NCI-H524 treated with DMSO at 0.1 percent for 48 hours (cell line): ENCODE measurements at places on chromosomes 5 and 9.
A peak's percentile ranks its signal among the peaks of the same experiment; 100 is the strongest.

DNA sequence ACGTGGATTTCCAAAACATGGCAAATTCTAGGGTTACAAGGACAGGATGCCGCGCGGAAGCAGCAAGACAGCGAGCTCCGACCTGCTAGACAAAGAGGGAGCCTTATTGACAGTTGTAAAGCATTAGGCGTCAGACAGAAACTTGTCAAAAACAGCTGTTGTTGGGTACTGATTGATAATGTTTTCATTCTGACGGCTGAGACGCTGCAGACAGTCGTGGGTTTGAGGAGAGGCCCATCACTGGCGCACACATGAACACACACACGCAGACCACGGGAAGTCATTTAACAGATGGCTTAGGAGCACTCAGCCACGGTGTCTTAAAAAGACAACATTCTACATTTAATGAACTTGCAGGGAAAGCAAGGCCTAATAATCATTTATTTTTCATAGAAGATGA is 324.0 kb downstream of the NDUFS4 start:
- DNase-seq = no peak

DNA sequence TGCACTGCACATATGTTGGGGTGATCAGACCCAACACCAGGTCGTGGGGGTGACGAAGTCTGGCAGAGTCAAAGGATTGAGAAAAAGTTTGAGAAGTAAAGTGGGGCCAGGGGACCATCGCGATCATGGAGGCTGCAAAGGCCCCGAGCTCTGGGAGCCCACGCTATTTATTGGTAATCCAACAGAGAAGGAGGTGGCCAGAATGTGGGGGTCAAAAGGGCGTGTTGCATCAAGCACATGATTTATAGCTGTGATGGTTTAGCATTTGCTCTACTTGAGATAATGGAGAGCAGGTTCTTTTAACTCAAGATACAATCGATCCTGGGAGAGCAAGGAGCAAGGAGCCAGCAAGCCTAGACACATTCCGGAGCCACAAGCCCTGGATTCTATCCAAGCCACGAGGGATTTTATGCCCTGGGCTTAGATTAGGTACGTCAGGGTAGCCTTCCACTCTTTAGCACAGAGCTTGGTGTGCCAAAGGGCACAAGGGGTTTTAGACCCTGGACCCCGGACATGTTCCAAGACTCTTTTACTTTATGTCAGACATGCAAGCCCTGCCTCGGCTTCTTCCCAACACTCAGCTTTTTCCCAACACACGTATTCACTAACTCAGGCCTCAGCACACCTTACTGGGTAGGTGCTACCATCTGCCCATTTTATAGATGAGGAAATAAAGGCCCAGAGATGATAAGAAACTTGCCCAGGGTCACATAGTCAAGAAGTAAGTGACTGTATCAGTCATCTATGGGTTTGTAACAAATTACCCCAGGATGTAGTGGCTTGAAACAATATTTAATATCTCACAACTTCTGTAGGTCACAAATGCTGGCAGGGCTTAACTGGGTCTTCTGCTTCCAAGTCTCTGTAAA is 39.5 kb downstream of the NSUN2 start:
- no peak for DNase-seq

- no peak for DNase-seq
Observed at GRCh38 chr9:135289081-135289491, 190.5 kb upstream of the PPP1R26 start.

GRCh38 chr5:142897328-142897727 is 127.2 kb downstream of the ARHGAP26 start:
- no peak for DNase-seq

DNA sequence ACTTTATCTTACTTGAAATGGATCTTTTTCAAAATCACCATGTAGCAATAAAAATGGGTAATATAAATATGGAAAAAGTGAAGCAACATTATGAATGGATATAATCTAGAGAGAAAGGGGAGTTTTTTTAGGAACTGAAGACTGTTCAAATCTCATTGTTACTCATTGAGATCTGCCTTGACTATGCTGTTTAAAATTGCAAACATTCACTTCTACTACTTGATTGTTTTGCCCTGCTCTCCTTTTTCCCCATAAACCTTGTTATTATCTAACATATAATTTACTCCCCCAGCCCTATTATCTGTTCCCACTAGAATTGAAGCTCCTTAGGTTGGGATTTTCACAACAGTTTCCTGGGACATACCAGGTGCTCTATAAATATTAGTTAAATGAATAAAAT is 22.0 kb downstream of the PAM start:
- no peak for DNase-seq

- no peak for DNase-seq
Observed at GRCh38 chr5:13866792-13867191, 77.7 kb downstream of the DNAH5 start.

DNA sequence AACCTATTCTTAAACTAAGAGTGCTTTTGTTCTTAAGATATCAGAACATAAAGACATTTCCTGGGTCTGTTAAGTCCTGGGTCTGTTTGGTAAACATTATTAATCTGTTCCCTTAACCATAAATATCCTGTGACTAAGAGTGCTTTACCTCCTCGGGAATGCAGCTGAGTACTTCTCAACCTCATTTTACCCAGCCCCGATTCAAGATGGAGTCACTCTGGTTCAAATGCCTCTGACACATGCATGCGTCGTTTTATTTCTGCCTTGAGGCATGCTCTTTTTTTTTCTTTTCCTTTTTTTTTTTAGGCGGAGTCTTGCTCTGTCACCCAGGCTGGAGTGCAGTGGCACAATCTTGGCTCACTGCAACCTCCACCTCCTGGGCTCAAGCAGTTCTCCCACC is 39.8 kb upstream of the FBXL17 start:
- no peak for DNase-seq

GRCh38 chr5:142974409-142974808 is 204.2 kb downstream of the ARHGAP26 start:
- DNase-seq = no peak

DNA sequence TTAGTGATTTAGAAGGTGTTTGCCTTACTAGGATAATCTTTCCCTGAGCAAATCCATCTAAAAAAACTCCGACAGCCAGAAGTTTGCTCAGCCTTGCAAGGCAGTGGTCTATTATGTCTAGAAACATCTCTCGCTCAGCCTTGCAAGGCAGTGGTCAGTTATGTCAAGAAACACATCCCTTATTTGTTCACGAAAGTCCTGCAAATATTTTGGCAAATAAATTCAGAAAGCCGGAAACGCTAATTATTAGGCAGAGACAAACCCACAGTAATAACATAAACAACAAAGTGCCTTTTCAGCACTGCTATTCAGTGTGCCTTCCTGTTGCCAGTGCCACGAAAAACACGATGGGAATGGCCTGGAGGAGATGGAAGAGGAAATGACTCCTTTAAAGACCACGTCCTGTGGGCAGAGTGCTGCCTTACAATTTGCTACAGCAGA is 184.5 kb downstream of the GNAQ start:
- DNase-seq = no peak

DNA sequence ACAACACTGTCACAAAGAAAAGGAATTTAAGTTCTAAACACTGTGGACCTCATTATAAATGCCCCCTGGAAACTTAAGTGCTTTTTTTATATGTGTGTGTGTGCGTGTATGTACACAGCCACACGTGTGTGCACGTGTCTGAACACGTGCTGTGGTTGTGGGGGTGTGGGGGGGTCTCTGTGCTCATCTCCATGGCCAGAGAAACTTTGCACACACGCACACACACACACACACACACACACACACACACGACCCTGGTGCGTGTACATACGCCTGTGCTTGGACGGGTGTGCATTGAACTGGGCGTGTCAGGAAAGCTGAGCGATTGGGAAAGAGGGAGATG is 27.9 kb downstream of the AMBP start:
- no peak for DNase-seq

GRCh38 chr9:19149230-19149629 is 21.9 kb upstream of the PLIN2 start:
- no peak for DNase-seq

DNA sequence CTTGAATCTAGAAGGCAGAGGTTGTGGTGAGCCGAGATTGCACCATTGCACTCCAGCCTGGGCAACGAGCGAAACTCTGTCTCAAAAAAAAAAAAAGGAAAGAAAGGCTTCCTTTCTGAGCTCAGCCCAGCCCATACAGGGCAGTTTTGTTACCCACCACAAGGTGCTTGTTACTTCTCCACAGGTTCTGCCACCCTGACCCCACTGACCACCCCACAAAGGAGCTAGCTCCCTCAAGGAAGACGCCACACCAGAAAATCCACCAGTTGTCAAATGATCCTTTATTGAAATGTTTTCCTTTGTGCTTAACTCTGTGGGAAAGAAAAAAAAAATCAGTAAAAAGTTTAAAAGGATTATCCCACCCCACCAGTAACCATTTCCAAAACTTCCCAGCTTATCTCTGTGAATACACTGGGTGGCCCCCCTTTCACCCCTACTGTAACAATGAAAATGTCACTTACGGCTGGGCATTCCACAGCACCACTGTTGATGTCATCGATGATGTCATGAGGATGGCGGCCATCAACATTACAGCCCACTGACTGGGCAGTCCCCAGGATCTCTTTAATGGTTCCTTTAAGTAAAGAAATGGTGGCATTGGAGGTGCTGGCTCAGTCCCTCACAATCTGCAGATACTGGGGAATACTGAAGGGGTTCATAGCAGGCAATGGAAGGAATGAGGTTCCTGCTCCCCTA is 3.6 kb downstream of the RPL12 start:
- DNase-seq = no peak

- no peak for DNase-seq
Observed at GRCh38 chr9:98381311-98382103, 126.1 kb upstream of the TBC1D2 start.

DNA sequence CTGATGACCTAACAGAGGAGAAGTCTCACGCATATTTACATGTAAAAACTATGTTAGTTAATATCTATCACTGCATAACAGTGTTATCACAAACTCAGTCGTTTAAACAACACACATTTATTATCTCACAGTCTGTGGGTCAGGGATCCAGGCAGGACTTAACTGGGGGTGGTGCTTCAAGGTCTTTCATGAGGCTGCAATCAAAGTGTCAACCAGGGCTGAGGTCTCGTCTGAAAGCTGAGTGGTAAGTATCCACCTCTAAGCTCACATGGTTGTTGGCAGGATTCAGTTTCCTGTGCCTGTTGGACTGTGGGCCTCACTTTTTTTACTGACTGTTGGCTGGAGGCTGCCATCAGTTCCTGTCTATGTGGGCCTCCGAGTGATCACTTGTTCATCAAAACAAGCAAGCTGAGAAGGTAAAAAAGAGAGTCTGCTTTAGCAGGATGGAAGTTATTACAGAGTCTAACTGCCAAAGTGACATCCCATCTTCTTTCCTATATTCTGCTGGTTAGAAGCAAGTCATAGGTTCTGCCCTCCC is 188.6 kb downstream of the CARTPT start:
- DNase-seq = no peak

GRCh38 chr5:178551059-178551458 is 39.1 kb downstream of the COL23A1 start:
- no peak for DNase-seq

DNA sequence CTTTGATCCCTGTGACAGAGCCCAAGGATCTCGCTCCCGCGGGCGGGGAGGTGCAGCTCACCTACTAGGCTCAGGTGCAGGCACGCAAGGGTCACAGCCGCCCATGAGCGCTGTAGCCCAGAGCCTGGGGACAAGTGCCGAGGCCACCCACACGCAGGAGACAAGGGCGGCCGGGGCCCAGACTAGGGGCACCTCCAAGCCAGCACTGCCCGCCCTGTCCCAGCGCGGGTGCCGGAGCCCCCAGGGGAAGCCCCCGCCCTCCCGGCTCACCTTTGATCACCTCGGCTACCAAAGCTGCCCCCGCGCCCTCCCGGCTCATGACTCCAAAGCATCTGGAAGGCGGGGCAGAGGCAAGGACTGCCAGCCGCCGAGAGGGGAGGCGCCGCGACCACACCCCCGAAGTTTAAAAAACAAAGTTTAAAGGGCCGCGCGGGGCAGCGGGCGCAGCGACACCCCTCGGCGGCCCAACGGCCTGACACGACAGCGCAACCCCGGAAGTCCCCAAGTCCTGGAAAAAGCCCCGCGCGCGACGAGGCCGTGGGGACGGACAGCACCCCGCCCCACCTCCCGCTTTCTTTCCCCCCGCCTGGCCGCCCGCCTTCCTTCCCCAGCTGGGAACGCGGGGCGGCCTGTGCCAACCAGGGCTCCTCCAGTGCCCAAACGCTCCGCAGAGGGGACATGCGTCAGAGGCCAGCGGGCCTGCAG is 53.0 kb downstream of the CDC14B start:
- peak; percentile 4 for DNase-seq

DNA sequence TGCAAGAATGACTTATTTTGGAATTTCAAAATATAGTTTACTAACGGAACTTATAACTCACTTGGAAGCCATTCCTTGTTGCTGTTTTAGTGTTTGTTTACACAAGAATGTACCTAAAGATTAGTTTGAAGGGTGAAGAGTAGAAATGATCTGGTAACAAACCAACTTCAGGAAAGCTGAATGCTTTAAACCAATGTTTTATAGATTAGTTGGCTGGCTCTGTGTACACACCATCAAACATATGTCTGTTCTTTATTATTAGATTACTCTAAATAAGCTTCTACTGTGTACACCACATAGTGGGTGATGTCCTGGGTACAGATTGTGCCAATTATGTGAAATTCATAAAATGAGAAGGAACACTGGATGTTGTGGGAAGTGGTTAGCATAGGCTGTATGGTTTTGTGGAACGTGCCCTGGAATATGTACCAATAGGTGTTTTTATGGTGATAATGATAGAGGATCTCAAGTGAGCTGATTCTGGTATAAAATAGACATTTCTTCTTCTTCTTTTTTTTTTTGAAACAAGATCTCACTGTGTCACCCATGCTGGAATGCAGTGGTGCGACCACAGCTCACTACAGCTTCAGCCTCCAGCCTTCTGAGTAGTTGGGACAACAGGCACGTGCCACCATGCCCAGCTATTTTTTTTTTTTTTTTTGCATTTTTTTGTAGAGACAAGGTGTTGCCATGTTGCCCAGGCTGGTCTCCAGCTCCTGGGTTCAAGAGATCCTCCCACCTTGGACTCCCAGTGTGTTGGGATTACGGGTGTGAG is 109.3 kb upstream of the DHFR start:
- DNase-seq = no peak

GRCh38 chr5:35677878-35678277 is 60.2 kb downstream of the SPEF2 start:
- DNase-seq = no peak

- no peak for DNase-seq
Observed at GRCh38 chr9:21919377-21920362, 74.5 kb downstream of the CDKN2A start.

DNA sequence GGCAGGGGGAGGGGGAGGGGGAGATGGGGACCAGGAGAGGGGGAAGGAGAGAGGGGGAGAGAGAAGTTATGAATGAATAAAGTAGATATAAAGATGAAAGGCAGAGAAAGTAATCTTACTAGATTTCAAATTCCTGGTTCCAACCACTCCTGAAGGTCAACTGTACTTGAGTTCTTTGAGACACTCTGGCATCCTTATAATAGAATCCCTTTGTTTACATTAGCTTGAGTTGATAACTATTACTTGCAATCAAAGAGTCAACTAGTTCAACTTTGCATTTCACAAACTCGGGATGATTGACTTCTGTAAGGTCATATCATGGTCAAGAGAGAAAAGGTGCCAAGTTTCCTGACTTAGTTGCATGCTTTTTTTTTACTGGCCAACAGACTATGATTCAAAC is 42.2 kb downstream of the BAAT start:
- no peak for DNase-seq

- no peak for DNase-seq
Observed at GRCh38 chr5:159309689-159310433, 20.4 kb downstream of the IL12B start.

- no peak for DNase-seq
Observed at GRCh38 chr9:100106616-100107015, 7.6 kb downstream of the INVS start.
